ENCODE measurements at places on chromosomes 2 and 18. TPM values are rescaled to one million over a fixed set of nuclear protein-coding genes. Genes with fewer than 3 reads are reported as not detected.

USP34 gene
- total RNA-seq: 246 TPM

CELF4 gene
- 62.9 TPM for total RNA-seq

LYG2 gene
- total RNA-seq: not detected

NDUFV2 gene
- 80.8 TPM for total RNA-seq

DYNAP gene
- not detected for total RNA-seq

HOXD4 gene
- not detected for total RNA-seq

PSTPIP2 gene
- total RNA-seq: 2.4 TPM

TMEM163 gene
- 10.2 TPM for total RNA-seq

HAAO gene
- total RNA-seq: 2.7 TPM

DCDC2C gene
- total RNA-seq: not detected

Data from cerebellum (tissue), 4 donors.